ENCODE measurements at places on chromosomes 2 and 18.

DNA sequence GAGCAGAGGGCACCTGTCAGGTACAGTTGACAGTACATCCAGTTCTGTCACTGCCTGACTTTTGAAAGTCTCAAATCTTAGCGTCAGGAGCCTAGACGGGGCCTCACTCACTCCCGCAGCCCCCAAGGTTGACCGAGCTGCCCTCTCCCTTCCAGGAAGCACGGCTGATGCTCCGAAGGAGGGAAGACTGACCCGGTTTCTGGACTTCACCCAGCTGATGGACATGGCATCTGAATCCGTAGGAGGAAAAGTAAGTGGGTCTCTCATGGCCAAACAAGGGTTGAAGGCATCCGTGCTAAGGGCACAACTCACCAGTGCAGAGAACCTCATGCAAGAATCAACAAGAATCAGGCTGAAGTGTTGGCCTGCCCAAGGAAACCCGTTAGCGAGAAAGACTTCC, 12.9 kb downstream of the ALLC start:
- no peak overlapping the region for H3K4me3 ChIP-seq
- DNase-seq = no peak
- H3K27ac ChIP-seq = no peak overlapping the region
- H3K4me1 ChIP-seq = no peaks in the 10 kb centered on the region

GRCh38 chr2:9010866-9011265, 7.4 kb upstream of the MBOAT2 start:
- peak; percentile 80 for DNase-seq
- no peaks in the 10 kb centered on the region for H3K4me1 ChIP-seq
- H3K4me3 ChIP-seq = no peak overlapping the region
- H3K27ac ChIP-seq = no peak overlapping the region
- no peaks in the 10 kb centered on the region for H3K36me3 ChIP-seq
- no peaks in the 10 kb centered on the region for H3K27me3 ChIP-seq

DNA sequence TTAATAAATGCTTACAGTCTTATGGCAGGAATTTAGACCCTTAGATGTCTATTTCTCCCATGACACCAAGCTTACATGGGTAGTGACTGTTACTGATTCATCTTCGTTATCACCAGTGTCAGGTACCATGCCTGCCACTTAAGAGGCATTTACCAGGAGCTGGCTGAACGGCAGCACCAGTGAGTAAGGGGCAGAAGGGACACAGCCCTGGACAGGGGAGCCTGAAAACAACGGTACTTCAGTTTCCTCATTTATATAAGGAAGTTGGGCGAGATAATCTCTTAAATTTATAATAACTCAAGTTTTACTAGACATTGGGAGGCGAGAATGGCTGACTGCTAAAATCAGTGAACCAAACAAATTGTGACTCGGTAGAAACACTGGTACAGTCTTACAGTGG, 1.2 kb downstream of the COA5 start:
- peaks cover 4% of the 10 kb centered on the region for H3K36me3 ChIP-seq
- no peaks in the 10 kb centered on the region for H3K27me3 ChIP-seq
- no peak overlapping the region for H3K27ac ChIP-seq
- DNase-seq = no peak

DNA sequence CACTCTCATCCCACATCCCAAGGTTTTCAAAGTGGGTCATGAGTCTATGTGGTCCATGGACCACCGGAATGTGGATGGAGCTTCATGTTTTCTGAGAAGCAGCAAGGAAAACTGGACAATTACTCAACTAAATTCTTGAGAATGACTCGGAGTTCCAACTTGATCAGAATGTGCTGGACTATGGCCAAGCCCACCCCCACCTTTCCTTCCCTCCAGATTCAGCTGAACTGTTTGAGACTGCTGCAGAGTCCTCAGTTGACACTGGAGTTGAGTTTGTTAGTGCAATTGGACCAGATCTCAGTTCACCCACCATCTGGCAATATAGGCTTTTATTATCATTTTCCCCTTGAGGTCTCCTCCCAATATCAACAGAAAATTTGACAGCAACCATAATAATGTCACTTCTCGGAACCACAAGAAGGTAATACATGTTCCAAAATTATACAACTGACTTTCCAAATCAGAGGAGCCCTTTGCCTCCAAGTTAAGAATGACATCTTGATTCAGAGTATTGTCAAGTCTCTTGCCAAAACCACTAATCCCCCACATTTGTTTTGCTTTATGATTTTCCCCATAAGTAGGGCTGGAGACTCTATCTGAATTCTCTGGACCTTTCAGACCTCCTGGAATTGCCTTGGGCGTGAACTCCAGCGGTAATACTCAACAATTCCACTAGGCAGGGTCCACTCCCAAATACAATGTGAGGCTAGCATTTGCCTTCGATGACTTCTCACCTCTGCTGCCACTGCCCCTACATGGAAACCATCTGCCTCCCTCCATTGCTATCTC, 8.8 kb downstream of the COL4A4 start:
- no peak overlapping the region for H3K27ac ChIP-seq
- peak; percentile 83 for DNase-seq
- no peak overlapping the region for H3K4me3 ChIP-seq

DNA sequence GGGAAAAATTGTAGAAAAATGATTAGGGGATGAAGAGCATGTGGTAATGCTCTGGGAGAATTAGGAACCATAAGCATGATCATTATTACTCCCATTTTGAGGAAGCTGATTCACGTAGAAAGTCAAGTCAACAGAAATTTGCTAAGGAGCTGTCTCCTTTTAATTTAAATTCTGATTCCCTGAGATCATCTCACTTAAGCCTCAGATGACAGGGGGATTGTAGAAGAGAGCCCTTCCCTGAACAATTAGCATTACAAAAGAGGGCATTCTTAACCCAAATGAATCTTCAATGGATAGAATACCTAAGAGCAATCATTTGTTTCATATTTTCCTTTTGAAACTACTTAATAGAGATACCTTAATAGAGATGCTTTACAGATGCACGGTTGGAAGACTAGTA, 267.9 kb downstream of the NYAP2 start:
- H3K4me1 ChIP-seq = no peaks in the 10 kb centered on the region
- DNase-seq = no peak
- no peak overlapping the region for H3K27ac ChIP-seq
- no peaks in the 10 kb centered on the region for H3K27me3 ChIP-seq
- no peaks in the 10 kb centered on the region for H3K36me3 ChIP-seq

GRCh38 chr2:96157649-96158553, 12.7 kb upstream of the DUSP2 start:
- H3K4me1 ChIP-seq = no peaks in the 10 kb centered on the region
- H3K27ac ChIP-seq = no peak overlapping the region
- H3K4me3 ChIP-seq = no peak overlapping the region

- DNase-seq = no peak
- H3K27ac ChIP-seq = no peak overlapping the region
- no peaks in the 10 kb centered on the region for H3K27me3 ChIP-seq
- no peaks in the 10 kb centered on the region for H3K36me3 ChIP-seq
Measured at GRCh38 chr2:142803158-142803557, 74.3 kb upstream of the KYNU start.

DNA sequence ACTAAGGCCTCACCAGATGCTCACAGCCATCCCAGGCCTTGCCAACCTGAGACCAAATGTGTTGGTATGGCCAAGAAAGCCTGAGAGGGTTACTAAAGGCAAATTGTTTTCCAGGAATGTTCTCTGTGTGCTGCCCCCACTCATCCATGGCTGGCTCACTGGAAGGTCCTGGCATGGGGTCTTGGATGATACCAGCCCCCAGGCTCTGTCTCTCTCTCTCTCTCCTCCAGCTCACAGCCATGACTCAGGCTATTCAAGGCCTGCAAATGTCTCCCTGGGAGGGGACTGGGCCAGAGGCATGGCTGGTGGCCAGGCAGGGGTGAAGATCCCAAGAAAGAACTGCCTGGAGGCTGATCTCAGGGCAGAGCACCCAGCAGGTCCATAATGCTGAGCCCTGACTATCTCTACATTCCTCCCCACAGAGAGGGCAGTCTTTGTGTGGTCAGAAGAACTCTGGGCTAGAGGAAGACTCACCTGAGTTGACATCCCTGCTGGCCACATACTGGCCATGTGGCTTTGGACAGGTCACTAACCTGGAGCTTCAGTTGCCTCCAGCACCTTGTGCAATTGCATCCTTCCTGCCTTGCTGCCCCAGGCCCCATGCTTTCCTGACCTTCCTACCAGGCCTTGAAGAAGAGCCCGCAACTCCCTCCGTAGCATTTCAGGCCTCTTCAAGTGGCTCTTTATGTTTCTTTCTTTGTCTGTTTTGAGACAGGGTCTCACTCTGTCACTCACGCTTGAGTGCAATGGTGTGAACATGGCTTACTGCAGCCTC, 150.4 kb downstream of the ZFP36L2 start:
- no peaks in the 10 kb centered on the region for H3K27me3 ChIP-seq
- H3K36me3 ChIP-seq = no peaks in the 10 kb centered on the region
- H3K4me3 ChIP-seq = no peak overlapping the region
- H3K27ac ChIP-seq = peak overlapping the region; percentile 98

DNA sequence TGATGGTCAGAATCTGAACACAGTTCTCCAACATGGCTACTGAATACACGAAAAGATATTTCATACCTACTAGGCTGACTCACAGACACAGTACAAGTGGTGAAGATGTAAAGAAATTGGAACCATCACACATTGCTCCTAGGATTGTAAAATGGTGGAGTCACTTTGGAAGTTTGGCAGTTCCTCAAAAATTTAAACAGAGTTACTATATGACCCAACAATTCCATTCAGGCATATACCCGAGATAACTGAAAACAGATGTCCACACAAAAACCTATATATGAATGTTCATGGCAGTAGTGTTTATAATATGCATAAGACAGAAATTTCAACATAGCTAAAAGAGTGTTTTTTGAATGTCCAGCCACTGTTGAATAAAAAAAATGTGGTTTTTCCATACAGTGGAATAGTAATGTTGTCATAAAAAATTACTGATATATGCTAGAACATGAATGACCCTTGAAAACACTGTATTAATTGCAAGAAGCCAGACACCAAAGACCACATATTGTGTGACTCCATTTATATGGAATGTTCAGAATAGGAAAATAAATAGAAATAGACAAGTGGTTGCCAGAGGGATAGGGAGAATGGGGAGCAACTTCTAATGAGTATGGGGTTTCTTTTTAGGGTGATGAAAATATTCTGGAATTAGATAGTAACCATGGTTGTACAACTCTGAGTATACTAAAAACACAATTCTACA, 10.1 kb downstream of the RMP24 start:
- H3K27ac ChIP-seq = peak overlapping the region; percentile 24
- DNase-seq = peak; percentile 89

DNA sequence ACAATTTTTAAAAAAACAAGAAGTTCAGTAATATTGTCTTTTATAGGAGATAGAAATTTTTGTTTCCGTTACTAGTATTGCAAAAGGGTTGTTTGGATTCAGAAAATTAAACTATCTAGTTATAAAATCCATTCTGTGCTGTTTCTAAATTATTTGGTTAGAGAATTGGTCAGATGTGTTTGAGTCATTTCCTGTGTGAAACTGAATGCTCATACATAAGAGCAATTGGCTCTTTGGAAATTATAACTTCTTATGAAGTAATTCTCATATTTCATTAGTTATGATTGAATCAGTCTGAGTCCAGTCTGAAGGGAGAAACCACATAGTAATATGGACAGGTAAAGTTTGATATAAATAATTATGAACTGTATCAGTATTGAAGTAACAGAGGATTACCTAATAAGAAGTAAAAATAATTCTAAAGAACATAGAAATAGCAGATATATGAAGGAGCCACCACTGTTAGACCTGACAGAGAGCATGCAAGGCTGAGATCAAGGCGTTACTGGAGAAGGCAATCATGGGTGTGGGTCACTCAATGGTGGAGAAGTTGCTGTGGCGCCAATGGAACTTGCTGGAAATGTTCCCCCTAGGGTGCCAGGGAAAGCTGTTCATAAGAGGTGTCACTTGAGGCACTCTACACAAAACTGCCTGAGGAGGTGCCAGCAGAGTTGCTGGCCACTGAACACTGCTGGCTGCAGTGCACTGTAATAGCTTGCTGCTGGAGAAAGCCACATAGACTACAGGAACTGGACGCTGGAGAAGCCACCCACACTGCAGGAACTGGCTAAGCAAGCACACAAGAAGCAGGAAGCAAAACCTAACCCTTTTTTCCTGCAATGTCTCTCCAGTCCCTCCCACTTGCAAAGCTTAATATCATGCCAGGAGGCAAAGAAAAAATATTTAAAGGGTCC, 18.0 kb upstream of the FAP start:
- H3K36me3 ChIP-seq = no peaks in the 10 kb centered on the region
- H3K4me3 ChIP-seq = no peak overlapping the region
- peak; percentile 71 for DNase-seq
- peaks cover 18% of the 10 kb centered on the region for H3K4me1 ChIP-seq
- no peaks in the 10 kb centered on the region for H3K27me3 ChIP-seq
- H3K27ac ChIP-seq = peak overlapping the region; percentile 67

- no peaks in the 10 kb centered on the region for H3K27me3 ChIP-seq
- no peak overlapping the region for H3K4me3 ChIP-seq
- H3K36me3 ChIP-seq = peaks cover 2% of the 10 kb centered on the region
- no peak overlapping the region for H3K27ac ChIP-seq
- peak; percentile 90 for DNase-seq
Measured at GRCh38 chr2:48448274-48449061, 81.5 kb upstream of the STON1 start.

- no peak overlapping the region for H3K27ac ChIP-seq
- no peaks in the 10 kb centered on the region for H3K27me3 ChIP-seq
- H3K4me1 ChIP-seq = no peaks in the 10 kb centered on the region
- H3K4me3 ChIP-seq = peak overlapping the region; percentile 45
- DNase-seq = peak; percentile 19
Measured at GRCh38 chr2:182426082-182426917, 536 bp downstream of the PDE1A start.

DNA sequence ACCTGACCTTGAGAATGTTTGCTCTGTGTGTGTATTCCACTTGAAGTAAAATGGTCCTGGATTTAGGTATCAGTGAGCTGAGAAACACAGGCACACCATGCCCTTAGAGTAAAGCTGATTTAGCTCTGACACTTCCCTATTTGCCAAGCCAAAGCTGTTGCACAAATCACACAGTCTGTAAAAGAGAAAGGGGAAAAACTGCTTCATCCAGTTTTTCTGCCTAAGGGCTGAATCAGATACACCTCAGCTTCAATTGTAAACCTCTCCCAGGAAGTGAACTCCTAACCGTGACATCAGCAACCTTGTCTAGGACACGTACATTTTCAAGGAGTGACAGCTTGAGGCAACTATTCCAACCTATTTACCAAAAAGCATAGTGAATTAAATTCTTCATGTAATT, 150.4 kb downstream of the NR4A2 start:
- H3K4me1 ChIP-seq = no peaks in the 10 kb centered on the region
- H3K27me3 ChIP-seq = no peaks in the 10 kb centered on the region
- no peak overlapping the region for H3K4me3 ChIP-seq
- no peak for DNase-seq

DNA sequence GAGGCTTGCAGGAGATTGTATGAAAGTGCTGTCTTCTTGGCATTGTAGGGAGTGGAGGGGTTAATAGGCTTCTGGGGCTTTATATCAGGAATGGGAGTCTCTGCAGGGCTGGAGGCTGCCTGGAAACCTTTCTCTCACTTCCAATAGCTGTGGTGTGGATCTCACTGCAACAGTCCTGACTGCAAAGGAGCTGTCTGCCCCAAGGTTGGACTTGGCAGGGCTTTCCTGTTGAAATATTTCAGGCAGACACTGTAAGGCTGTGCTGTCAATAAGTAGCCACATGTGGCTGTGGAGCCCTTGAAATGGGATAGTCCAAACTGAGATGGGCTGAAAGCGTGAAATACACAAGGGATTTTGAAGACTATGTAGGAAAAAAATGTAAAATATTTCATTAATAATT, 399.1 kb upstream of the SPRED2 start:
- no peak for DNase-seq
- H3K36me3 ChIP-seq = no peaks in the 10 kb centered on the region
- no peaks in the 10 kb centered on the region for H3K27me3 ChIP-seq
- H3K27ac ChIP-seq = no peak overlapping the region
- H3K4me1 ChIP-seq = no peaks in the 10 kb centered on the region
- H3K4me3 ChIP-seq = no peak overlapping the region

GRCh38 chr2:12066116-12066515, 319.7 kb downstream of the LPIN1 start:
- DNase-seq = no peak
- no peaks in the 10 kb centered on the region for H3K36me3 ChIP-seq
- no peak overlapping the region for H3K27ac ChIP-seq
- H3K4me1 ChIP-seq = no peaks in the 10 kb centered on the region
